Colonic mucosa (tissue), 4 donors: ENCODE measurements at places on chromosomes 7 and 10. TPM values are rescaled to one million over a fixed set of nuclear protein-coding genes. Genes with fewer than 3 reads are reported as not detected.

DNA sequence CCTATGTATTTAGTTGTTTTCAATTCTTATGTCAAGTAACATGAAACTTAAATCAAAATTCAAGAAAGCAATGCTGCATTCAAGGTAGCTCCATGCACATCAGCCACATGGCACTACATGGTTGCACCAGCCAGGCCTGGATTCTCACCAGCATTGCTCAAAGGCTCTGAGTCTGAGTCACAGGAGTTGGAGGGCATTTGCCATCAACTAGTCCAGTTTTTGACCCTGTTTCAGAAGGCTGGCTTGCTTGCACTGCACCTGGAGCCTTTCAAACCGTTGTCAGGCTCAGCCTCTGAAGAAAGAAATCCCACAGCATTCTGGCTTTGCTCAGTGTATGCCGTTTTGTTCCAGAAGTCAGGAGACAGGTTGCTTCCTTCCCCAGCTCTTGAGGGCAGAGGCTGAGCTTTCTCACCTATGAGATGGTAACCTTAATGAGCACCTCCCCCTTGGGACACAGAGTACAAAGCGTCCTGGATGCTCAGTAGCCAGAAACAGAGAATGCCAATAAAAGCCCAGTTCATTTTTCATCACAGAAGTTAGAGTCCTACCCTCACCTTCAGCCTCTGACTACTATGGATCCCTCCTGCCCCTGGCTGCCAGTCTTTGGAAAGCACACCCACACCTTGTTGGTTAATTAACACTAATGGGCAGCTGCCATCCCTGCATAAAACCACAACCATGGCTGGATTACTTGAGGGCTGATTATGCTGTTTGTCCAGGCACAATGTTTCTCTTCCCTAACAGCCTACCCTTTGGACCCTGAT is 288.4 kb upstream of the LRRTM3 start:
- no peak for DNase-seq

DNA sequence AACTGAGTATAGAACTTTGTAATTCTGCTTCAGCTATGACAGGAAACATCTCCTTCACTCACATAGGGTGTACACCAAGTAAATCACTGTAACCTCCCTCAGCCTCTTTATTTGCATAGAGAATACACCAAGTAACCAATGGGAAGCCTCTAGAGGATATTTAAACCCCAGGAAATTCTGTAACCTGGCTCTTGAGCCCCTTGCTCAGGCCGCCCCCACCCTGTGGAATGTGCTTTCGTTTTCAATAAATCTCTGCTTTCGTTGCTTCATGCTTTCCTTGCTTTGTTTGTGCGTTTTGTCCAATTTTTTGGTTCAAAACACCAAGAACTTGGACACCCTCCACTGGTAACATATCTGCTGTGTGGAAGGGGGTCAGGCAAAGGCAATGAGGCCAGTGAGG is 60.2 kb downstream of the CLRN3 start:
- no peak for DNase-seq

GRCh38 chr7:24323961-24324480 is 40.0 kb downstream of the NPY start:
- no peak for DNase-seq

GRCh38 chr10:127968659-127969058 is 61.8 kb downstream of the PTPRE start:
- no peak for DNase-seq

DNA sequence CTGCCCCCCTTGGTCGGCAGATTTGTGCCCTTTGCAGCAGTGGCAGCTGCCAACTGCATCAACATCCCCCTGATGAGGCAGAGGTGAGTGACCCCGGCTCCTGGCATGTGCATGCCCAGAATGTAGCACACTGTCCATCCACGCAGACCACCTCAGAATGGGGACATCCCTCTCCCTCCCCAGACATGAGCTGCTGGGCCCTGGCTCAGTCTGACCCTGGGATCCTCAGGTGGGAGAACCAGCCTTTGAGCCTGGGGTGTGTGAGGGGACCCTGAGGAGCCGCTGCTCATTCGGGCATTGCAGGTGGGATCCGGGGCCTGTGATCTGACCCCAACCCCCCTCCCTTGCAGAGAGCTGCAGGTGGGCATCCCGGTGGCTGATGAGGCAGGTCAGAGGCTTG is 5.7 kb downstream of the SFXN3 start:
- DNase-seq: no peak

FBXO24 gene
- 0.21 TPM for total RNA-seq

GRCh38 chr10:97869091-97870042 is 19.7 kb downstream of the GOLGA7B start:
- DNase-seq: peak; percentile 74

NUPR2 gene
- 2.5 TPM for total RNA-seq

DNA sequence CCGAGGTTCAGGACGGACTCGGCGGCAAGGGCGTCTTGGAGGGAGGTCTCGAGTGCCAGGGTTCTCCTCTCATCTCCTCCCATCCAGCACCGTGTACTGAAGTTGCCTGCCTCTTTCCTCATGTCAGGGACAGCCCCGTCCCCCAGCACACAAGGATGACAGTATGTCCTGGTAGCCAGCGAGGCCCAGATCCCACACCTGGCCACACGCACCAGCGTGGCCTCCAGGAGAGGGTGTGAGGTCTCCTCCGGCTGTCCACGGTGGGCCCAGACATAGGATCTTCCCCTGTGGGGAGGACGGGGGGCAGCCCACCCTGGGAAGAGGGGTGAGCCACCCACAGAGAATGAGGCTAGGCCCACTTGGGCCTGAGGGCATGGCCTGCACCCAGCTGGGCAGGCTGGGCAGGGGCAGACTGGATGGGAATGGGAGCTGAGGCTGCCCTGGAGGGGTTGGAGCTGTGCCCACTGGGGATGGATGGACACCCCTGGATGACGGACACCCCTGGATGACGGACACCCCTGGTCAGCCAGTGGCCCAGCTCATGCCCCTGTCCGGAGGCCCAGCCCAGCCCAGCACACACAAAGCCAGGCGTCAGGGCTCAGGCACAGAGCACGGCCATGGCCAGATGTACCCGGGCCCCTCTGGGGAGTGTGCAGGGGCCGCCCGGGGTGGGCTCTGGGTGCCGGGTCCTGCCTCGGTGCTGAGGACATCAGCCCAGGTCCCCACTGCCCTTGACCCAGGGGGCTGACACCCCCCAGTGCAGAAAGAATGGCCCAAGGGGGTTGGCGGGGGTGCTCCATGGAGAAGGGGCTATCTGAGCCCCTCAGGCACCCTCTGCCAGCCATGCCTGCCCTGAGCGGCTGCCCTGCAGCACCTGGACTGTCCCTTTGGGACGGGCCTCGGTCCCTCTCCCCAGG is 30.9 kb upstream of the CFAP46 start:
- no peak for DNase-seq

TMEM130 gene
- total RNA-seq: 0.12 TPM

DNA sequence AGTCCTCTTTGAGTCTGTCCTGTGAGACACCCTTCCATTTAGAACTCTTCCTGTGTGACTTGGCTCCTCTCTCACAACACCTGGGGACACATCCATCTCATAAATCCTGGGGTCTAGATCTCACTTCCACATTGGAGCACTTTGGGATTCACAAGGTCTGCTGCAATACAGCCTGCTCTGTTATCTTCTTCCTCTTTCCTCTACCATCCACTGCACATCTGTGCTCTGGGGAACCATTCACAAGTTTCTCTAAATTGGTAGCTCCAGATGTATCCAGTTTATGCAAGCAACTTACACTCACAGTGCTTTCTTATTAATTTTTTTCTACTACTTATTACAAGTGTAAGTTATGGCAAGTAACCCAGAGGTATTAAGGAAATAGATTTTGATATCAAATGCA is 5.5 kb upstream of the FIGNL1 start:
- DNase-seq: no peak

DNA sequence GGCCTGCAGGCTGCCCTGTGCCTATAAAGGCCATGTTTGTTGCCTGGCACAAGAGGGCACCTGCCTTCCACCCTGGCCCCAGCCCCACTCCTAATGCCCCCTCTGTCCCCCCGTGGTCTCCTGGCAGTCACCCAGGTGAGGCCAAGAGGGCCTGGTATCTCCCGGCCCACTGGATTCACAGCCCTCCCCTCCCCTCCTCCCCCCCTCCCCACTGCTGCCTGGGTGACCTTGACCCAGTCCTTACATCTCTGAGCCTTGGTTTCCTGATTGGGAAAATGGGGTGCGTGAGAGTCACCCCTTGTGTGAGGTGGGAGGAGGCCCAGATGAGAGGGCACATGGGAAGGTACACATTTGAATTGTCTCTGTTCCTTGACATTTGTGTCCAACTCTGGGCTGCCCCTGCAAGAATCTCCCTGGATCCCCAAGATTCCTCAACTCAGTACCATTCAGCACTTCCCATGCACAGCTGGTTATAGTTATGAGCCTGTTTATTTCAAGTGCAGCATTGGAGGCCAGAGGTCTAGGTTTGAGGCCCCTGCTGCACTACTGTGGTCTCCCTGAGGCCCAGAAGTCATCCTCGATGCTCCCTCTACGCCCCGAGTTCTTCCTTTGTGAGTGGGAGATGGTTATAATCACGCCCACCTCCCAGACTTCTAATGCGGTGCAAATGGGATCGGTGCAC is 58.9 kb downstream of the TMEM270 start:
- no peak for DNase-seq

PNLIP gene
- total RNA-seq: not detected

PDE6C gene
- not detected for total RNA-seq

SEM1 gene
- 53.5 TPM for total RNA-seq

DNA sequence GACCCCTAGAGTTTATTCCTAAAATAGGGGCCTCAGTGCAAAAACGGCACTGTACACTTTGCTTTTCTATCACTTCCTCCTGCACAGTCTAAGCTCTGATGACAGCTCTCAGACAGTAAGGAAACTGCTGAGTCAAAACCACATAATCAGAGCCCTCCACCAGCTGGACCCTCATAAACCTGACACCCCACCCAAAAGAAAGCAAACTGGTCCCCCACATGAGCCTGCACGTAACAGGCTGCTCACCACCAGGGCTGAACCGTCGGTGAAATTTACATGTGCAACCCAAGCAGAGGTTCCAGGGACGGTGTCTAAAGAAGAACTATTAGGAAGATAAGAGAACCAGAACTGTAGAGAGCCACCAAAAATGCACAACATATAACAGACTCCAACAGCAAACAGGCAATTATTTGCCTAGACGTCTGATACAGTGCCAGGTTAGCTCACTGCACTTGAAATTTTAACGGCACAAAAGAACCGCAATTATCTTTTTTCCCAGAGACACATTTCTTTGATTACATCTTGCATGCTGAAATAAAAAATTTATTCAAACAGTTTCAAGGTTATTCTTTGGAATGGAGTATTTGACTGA is 19.6 kb downstream of the SGMS1 start:
- no peak for DNase-seq

- no peak for DNase-seq
These were observed 733.9 kb upstream of the SORCS1 start for GRCh38 chr10:107898392-107898791.

- no peak for DNase-seq
These were observed 242.0 kb downstream of the ARHGAP12 start for GRCh38 chr10:31686599-31686998.

GRCh38 chr7:139981511-139981895 is 81.2 kb downstream of the PARP12 start:
- no peak for DNase-seq

SLC35G1 gene
- 13.4 TPM for total RNA-seq

DNA sequence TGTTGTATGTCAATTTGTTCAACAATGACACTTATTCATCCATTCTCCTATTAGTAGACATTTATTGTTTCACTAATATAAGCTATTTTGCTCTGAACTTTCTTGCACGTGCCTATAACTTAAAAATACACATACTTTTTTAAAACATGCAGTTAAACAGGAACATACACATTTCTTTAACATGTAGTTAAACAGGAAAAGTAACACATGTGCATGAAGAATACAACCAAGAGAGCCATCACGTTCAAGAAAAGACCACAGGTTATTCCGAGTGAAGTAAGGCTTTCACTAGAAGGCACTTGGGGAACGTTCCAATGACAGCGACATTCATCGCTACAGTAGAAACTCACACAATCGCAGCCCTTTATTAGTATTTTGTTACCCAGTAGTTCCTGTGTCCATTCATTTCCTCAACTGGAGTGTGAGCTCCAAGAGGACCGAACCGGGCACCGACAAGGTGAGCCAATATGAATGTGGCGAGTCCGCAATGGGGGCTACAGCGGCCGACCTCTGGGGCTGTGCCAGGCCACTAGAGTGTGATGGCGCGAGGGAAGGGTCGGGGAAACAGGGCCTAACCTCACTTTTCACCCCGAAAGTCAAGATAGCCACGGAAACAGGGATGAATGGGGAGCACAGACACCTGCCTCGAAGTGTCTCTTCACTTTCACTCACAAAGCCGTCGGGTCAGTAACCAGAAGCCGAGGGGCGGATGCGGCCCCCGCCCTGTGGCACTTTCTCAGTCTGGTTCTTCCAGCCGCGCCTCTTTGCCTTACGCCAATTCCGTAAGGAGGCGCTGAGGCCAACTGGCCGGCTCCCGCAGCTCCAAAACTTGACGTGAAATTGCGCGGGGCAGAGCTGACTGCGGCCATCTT is 775 bp upstream of the SEPTIN7 start:
- peak; percentile 87 for DNase-seq

IL6 gene
- 0.77 TPM for total RNA-seq
